ENCODE measurements at places on chromosomes 3 and 15. TPM values are rescaled to one million over a fixed set of nuclear protein-coding genes. Genes with fewer than 3 reads are reported as not detected.

SNTN gene
- not detected for total RNA-seq

ACTRT3 gene
- 2.6 TPM for total RNA-seq

SAMD7 gene
- not detected for total RNA-seq

NEK11 gene
- total RNA-seq: 9.6 TPM

PLA1A gene
- total RNA-seq: 0.80 TPM

EOMES gene
- total RNA-seq: 5.1 TPM

SCN5A gene
- total RNA-seq: 1.4 TPM

TM4SF18 gene
- 57.4 TPM for total RNA-seq

DPPA2 gene
- total RNA-seq: 0.64 TPM

AGBL1 gene
- 0.03 TPM for total RNA-seq

XYLB gene
- total RNA-seq: 2.4 TPM

WDR72 gene
- 0.59 TPM for total RNA-seq

SLC12A8 gene
- total RNA-seq: 0.54 TPM

IREB2 gene
- total RNA-seq: 71.3 TPM

COLQ gene
- 2.1 TPM for total RNA-seq

GALNT15 gene
- total RNA-seq: 0.08 TPM

SENP5 gene
- 38.1 TPM for total RNA-seq

RASGRP1 gene
- total RNA-seq: 0.49 TPM

LIPC gene
- total RNA-seq: not detected

PLSCR5 gene
- not detected for total RNA-seq

PPP1R14D gene
- total RNA-seq: not detected

LARP6 gene
- 4.5 TPM for total RNA-seq

STRA6 gene
- 9.2 TPM for total RNA-seq

FETUB gene
- total RNA-seq: not detected

TARS3 gene
- 8.2 TPM for total RNA-seq

CCDC32 gene
- 40.4 TPM for total RNA-seq

MESP1 gene
- total RNA-seq: not detected

PLA2G4E gene
- total RNA-seq: not detected

EFCC1 gene
- total RNA-seq: 15.9 TPM

COL7A1 gene
- 5.2 TPM for total RNA-seq

All from endothelial cell (in vitro differentiated cells).